GM04504 (cell line): ENCODE measurements at places on chromosomes 6 and 20.

- DNase-seq, result no peak
Measured at GRCh38 chr6:157172231-157172701, 151.1 kb downstream of the TMEM242 start.

- no peak for DNase-seq
Measured at GRCh38 chr6:154605178-154605881, 94.8 kb upstream of the CNKSR3 start.

GRCh38 chr6:14109411-14109826 is 8.2 kb upstream of the CD83 start:
- DNase-seq, result no peak

DNA sequence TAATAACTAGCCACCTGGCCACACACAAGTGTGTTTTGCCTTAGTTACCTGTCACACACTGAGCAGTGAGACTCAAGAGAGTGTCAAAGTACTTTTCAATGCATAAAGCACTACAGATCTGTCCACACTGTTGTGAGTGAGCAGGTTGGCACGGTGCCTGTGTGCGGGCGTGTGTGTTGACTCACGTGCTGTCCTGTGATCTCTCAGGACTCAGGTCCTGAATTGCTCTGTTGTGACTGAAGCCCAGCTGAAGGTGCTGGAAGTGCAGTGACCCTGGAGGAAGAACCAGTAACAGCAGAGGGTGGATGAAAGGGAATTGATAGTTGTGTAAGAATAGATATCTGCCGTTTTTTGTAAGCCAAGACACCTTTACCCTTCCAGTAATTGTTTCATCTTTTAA is 18.3 kb downstream of the SLC16A10 start:
- DNase-seq, result peak; percentile 4

DNA sequence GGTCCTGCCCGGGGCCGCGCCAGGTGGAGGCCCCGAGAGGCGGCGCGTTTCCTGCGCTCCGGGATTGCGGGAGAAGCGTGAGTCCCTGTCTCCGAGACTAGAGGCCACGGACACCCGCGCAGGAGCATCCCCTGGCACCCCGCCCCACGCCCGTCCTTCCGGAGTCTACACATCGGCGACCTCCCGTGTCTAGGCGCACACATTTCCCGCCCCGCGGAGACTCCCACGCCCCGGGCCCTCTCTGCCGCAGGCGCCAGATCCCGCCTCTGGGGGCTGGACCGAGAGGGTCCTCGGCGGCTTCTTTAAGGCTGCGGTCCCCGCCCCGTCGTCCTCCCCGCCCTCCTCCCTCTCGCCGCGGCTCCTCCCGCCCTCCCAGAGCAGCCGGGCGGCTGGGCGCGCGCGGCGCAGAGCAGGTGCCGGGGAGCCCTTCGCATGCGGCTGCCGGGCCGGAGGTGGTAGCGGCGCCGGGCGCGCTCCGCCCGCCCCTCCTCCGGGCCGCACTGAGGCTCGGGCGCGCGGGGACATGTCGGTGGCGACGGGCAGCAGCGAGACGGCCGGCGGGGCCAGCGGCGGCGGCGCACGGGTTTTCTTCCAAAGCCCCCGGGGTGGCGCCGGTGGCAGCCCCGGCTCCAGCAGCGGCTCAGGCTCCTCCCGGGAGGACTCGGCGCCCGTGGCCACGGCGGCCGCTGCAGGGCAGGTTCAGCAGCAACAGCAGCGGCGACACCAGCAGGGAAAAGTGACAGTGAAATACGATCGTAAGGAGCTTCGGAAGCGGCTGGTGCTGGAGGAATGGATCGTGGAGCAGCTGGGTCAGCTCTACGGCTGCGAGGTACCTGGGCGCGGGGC is at the start of gene PPP1R14C:
PPP1R14C (plus strand) TSS at position 375 of the 846 bp plus-strand sequence; CDS start at position 524, 149 bp downstream.
- DNase-seq, result no peak

- DNase-seq, result no peak
Measured at GRCh38 chr6:20810727-20811108, 276.5 kb downstream of the CDKAL1 start.

- no peak for DNase-seq
Measured at GRCh38 chr20:63472862-63473390, 471 bp upstream of the KCNQ2 start.

DNA sequence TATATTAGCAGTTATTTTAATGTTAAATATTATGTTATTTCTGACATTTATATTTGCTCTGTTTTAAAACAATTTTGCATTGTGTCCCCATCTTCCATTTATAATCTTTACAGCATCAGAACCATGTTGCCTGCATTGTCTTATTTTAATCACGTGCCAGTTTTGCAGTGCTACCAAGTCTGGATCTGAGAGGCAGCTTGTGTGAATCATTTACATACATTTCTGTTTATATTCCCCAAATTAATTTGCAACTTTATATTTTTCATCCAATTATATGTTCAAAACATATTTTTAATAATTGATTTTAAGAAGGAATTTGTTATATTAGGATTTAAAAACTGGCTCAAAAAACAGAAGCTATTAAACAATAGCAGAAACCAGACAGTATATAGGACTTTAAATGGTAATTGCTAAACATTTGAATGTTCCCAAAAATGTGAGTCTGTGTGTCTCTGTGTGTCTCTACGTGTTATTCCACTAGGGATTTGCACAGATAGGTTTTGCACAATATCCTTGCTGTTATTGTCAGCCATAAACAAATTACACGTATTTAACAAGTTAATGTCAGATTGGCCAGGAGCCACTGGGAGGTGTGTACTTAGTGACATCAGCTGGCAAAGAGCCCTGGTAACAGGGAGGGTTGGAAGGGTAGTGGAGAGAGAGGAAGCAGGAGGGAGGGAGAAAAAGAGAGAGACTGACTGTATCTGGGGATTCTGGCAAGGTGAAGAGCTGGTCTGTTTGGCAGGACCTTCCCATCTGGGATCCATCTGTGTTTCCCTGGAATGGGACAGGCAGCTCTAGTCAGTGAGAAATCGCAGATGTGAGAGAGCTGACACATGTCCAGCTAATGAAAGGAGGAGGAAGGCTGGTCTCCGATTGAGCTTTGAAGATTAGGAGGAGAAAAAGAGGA is 72.1 kb downstream of the CBFA2T2 start:
- DNase-seq, result peak; percentile 95

GRCh38 chr20:59958123-59958522 is at the start of gene CDH26:
TSS of gene CDH26 (plus strand) at chr20:59958423. CDS start at chr20:59958727, 304 bp downstream.
- DNase-seq, result no peak

DNA sequence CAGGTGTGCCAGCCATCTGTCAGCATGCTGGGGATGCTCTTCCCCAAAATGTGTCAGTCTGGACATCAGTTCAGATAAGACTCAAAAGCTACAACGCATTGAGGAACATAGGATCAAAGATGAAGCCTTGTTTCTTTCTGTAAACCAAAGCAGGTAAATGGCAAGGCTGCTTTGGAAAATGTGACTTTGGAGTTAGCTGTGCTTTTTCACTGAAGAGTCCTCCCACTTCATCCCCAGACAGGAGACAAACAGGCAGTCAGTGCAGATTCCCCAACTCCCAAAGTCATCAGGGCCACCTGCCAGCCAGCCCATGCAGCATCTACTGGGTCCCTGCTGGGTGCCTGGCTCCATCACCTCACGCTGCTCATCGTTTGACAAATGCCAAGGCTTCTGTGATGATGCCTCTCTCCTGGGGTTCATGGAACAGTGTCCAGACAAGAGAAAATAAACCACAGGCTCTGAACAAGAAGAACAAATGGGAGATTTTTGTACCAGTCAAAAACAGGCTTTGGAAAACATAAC is 205.0 kb upstream of the BTBD3 start:
- DNase-seq, result no peak

- DNase-seq, result no peak
Measured at GRCh38 chr20:51856432-51856831, 54.1 kb upstream of the SALL4 start.

DNA sequence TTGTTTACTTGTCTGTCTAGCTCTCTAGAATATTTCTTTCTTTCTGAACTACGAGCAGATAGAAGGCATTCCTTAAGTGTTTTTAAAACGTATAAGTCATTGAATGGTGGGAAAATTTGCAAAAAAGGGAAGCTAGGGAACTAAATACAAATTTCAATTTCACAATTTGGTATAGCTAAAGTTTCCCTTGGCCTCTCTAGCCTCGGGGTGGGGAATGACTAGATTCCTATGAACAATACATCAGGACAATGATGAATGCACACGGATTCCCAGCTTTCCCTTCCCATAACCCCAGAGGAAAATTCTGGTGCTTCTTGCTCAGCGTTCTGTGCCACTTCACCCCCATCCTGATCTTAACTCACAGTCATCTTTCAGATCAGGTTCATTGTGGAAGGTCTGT is 113.3 kb upstream of the ASF1A start:
- no peak for DNase-seq

DNA sequence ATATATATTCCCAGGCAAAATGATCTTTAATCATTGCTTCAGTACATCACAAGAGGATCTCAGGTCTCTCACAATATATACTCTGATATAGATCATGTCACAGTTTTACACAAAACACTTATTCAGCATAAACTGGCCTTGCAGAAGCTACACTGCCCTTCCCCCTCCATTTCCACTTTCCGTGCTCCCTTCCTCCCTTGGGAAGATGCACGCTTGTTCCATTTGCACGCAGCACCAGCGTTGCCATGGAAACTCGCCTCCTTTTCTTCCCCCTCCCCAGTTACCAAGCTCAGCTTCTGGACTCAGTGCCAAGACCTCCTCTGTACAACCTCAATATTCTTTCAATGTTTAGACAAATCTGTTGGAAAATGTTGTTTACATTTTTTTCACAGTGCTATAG is 154.6 kb downstream of the RFPL4B start:
- no peak for DNase-seq

DNA sequence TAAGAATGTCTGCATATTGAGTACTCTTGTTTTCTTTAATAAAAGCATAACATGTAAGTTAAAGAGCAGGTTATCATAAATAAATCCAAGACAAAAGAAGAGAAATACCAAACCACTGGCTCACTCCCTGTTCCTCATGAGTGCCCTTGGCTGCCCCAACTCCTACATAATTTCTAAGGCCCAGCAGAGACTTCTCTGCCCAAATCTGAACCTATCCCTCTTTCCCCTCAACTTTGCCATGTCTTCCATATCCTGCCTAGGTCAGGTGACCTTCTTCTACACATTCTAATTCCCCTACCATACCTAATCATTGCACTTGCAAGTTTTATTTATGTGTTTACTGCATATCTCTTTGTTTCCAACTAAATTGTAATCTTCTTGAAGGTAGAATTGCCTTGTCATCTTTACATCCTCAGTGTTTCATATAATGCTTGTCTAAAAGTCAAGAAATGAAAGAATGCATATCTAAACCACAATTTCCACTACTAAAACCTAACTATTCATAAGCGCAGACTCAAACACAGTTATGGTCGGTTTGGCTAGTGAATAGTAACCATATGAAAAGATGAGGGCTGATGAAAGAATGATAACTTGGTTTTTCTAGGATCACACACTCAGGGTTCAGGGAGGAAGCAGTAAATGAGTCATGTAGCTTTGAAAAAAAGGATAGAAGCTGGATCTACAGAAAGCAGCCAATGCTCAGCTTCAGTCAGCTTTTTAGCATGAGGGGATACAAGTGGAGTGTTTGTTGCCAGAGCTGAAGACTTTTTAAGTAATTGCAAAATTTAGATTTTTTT is 53.3 kb upstream of the EYA4 start:
- no peak for DNase-seq

DNA sequence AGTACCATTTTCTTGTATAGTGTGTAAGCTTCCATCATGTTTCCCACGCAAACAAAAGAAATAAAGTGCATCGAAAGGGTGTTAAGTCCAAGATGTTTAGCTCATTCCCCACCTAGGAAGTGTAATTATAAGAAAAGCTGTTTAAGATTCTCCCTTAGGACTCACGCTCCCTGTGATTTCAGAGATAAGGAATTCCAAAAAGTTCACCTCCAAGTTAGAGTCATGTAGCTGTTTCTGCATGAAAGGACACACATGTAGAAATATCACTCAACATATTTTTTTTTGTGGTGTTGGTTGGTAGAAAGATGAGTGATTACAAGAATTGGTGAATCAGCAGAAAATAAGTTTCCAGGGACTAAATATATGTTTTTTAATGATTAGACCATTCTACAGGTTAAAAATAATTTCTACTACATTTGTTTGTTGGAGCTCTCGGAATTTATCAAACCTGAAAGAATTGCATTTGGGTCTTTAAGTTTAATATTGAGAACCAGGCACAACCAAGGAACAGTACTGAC is 10.4 kb downstream of the OPN5 start:
- no peak for DNase-seq

- DNase-seq, result no peak
Measured at GRCh38 chr6:15796130-15796771, 133.4 kb upstream of the DTNBP1 start.
